ENCODE measurements at places on chromosomes 2 and 18.

- no peak for DNase-seq
These were observed 40.0 kb downstream of the TXNL1 start for GRCh38 chr18:56598422-56598821.

DNA sequence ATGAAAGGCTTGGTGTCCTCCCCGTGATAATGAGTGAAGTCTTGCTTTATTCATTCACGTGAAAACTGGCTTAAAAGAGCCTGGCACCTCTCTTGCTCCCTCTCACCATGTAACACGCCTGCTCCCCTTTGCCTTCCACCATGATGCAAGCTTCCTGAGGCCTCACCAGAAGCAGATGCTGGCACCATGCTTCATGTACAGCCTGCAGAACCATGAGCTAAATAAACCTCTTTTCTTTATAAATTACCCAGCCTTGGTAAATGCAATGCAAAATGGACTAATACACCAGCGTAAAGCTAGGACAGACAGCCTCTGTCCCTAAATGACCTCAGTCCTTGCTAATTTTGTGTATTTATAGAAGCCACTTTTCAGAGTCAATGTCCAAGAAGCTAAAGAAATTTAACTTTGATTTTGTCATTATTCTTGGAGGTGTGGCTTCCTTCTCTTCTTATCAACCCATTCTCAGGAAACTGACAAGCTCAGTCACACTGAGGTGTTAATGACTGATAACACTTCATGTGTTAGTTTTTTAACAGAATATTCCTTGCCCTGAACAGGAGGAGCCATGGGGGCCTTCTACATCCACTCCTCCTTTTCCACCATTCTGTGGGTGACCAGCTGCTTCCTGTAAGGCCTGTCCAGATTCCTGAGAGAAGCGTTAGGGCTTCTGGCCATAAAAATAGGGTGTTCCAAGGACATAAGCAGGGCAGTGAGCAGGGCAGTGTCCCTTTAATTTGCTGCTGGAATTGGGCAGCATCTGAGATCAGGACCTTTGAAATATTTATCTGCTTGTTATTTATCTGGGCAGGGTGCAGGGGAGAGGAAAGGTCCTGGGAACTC lies 38.0 kb upstream of the EPAS1 start:
- DNase-seq = no peak

DNA sequence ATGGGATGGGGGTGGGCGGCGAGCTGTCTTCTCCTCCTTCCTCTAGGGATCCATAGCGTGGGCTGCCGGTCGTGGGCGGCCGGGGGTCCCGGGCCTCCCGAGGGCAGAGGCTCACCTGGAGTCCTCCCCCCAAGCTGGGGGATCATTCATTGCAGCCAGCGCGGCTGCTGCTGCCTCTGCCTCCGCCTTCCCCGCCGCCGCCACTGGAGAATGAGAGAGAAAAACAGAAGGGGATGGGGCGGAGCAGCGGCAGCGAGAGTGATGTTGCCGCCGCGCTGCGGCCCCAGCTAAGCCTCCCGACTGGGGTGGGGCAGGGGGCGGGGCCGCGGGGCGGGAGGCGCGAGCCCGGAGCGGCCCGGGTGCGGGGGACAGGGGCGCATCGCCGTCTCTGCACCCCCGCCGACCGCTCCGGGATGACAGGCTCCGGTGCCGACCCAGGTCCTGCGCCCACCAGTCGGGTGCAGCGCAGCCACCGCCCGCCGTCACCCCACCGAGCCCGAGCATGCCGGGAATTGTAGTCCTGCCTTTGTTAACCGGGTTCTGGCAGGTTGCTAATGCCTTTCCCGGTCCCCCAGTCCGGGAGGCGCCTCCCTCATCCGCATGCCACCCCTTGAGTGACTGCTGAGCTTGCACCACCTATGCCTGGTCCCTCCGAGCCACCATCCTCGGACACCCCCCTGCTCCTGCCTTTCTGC lies at the start of gene KIF3C:
TSS of gene KIF3C (minus strand) at position 225 of the 695 bp plus-strand sequence. CDS start 580 bp downstream, outside the sequence.
- DNase-seq = peak; percentile 44

DNA sequence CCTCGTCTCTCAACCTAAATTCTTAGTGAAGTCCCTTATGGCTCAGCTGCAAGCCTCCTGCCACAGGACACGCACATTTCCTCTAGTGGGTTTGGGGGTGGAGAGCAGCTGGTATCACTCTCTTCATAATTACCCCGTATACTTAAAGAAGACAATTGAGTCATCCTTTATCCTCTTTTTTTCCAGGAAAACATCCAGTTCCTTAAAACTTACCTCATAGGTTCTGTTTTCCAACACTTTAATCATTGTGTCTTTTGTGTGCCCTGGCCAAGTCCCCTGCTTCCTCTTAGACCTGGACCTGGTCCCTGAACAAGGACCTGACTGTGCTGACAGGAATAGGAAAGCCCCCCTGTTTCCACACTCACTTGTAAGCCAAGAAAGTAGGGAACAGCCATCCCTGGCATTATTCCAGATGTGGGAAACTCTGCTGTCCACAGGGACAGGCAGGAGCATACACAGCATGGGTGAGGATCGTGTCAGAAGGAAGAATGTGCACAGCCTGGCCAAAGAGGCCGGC lies 42.3 kb upstream of the MYO1B start:
- no peak for DNase-seq

GRCh38 chr18:23986600-23987359 lies 27.8 kb upstream of the TTC39C start:
- DNase-seq = no peak

GRCh38 chr18:48880931-48881330 lies 69.8 kb downstream of the SMAD7 start:
- no peak for DNase-seq

GRCh38 chr2:215521031-215521430 lies 85.2 kb upstream of the FN1 start:
- DNase-seq = no peak

DNA sequence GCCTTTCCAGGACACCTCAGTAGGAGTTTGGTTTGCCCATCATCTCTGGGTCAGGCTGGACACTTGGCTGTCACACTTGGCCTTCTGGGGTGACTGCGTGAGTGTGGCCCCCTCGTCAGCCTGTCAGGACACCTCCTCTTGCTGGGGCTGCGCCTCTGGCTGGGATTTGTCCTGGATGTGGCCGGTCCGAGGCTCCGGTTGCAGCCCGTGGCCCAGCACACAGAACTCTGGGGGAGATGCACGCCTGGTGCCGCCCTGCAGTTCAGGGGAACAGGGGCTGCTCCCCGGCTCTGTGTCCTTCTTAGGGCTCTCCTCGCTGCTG lies 9.6 kb downstream of the PCARE start:
- DNase-seq = no peak

GRCh38 chr2:86256300-86256699 lies 57.0 kb downstream of the MRPL35 start:
- DNase-seq = no peak

Data from stimulated activated CD8-positive, alpha-beta memory T cell treated with anti-CD3 and anti-CD28 coated beads, Interleukin-4, amount 100 ng/mL, for 1 hour (primary cell).